Stimulated activated CD4-positive, alpha-beta T cell treated with anti-CD3 and anti-CD28 coated beads, Interleukin-1b, Interleukin-23, amount 100 ng/mL, for 24 hours (primary cell): ENCODE measurements at places on chromosomes 7 and 10.

DNA sequence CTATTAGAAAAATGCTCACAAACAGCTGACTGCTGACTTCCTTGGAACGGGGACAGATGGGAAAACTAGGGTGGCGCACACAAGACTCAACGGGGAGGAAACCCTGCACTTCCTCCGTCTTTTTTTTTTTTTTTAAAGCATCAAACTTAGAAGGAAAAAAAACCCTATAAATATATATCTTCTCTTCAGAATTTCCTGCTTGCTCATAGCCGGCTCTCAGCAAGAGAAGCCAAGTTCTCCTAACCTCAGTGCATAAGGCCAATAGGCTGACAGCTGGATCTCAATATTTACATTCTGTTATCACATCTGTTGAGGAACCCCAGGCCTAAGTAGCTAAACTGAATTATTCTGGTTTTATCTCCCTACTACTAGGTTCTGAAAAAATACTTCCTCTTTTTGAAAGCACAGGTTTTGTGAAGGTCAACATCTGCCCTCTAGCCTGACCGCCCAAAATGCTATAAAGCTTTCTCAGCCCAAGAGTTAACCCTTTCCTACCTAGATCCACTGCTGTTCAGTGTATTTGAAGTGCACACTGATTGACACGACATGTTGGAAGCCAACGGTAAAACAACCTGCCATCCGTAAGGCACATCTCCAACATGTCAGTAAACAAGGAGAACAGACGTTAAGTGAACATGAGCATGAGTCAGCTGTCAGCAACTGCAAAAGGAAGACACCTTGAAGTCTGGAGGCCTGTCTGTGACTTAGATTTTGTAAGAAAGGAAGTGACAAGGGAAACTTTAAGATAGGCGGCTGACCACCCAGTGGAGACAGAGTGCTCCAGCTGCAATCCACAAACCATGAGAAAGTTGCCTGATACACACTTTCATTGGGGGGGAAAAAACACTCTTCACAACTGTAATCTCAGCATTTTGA lies 83.8 kb downstream of the EBLN1 start:
- no peak for DNase-seq

GRCh38 chr7:156475666-156476065 lies 164.9 kb upstream of the RNF32 start:
- no peak for DNase-seq

DNA sequence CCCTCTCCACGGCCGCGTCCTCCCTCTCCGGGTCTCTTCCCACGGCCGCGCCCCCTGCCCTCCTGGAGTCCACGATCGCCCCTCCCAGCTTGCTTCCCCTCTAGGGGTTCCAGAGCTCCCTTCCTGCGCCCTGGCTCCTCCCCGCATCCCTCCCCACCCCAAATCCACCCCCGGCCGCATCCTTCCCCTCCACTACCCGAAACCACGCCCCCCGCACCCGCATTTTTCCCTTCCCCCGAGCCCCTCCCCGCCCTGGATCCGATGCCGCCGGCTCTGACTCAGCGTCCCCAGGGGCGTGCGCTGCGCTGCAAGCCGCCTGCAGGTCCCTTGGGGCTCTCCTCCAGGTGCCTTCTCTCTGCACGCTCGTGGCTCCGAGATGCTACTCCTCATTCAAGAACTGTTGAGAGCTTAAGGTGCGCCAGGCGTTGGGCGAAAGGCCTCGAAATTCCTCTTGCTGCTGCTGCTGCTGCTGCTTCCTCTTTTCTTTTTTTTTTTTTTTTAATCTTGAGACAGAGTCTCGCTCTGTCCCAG lies 372 bp upstream of the TMEM130 start:
- peak; percentile 67 for DNase-seq

DNA sequence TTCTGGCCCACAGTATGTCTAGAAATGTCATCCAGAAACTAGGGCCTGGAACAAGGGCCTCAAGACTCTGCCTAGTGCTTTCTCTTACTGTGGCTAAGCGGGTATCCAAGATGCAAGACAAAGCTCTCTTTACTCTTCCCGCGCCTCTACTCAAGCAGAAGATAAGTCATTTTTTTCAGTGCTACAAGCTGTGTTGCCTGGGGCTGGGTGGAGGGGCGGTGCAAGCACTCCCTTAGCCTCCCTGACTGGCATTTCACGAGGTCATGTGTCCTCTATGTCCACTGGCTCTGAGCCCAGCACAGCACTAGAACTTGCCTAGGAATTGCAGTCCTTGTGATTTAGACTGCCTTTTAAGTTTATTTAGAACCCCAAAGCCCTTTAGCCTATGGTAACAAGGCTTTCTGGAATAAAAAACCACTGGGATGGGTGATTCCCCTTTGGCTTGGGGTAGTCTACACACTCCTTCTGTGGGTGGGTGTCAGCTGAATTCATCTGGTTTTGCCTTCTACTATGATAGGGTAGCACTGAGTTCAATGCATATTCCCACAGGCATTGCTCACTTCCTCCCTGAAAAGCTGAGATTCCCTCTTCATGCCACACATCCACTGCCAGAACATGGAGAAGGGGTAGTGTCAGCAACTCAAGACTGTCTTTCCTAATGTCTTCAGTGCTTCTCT lies 371.8 kb upstream of the KCND2 start:
- DNase-seq, result no peak

- DNase-seq, result no peak
These were observed 549.4 kb downstream of the TNS3 start for GRCh38 chr7:47032536-47032908.

- DNase-seq, result no peak
These were observed 150.9 kb upstream of the MBL2 start for GRCh38 chr10:52923520-52923919.

DNA sequence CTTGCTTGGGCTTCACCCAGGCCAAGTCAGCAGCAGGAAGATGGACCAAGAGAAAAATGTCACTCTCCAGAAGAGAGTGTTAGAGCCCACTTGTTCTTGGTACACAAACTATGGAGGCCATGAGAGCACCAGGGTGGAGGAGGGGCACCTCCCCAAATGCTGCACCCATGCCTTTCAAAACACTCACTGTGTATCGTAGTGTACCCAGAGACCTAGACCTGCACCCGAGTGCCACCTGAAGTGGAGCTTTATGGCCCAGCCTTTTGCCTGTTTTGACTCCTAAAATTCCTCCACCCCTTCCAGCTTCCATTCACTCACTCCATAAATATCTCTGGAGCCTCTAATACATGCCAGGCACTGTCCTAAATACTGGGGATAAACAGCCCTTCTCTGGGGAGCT lies 5.0 kb downstream of the SFTPD start:
- no peak for DNase-seq

- DNase-seq, result no peak
These were observed 479 bp downstream of the PNPLA8 start for GRCh38 chr7:108525327-108525984.
